ENCODE measurements at places on chromosomes 2 and 18.

- DNase-seq: no peak
Measured at GRCh38 chr2:32835148-32835547, 111.6 kb upstream of the LTBP1 start.

DNA sequence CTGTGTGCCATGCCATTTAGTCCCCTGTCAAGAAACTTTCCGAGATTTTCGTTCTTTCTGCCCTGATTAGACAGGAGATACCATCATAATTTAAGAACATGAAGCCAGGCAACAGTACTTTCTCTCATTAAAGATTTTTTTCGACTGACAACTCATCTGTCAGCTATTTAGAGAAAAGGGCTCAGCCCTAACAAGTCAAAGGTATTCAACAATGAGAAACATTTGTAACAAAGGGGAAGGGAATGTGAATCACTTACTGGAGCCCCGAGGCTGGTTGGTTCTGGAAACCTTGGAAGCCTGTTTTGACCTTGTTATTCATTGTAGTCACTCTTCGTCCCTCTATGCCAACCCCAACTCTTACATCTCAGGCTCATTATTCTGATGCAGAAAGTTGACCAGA, 199.4 kb downstream of the SPP2 start:
- DNase-seq: no peak

DNA sequence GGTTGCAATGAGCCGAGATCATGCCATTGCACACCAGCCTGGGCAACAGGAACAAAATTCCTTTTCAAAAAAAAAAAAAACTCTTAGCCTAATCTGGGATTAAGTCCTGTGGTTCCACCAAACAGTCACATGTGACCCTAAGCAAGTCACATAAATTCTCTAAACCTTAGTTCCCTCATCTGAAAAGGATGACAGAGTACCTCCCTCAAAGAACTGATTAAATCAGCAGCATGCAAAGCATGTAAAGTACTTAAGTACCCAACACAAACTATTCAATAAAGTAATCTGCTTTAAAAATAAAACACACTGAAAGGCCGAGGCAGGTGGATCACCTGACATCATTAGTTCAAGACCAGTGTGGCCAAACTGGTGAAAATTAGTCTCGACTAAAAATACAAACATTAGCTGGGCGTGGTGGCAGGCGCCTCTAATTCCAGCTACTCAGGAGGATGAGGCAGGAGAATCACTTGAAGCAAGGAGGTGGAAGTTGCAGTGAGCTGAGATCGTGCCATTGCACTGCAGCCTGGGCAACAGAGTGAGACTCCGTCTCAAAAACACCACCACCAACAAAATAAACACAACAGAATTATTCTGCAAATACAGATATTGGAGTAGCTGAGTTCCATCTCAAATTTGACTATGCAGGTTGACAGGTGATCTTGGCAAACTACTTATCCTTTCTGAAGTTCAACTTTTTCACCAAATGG, 7.0 kb downstream of the USP34 start:
- no peak for DNase-seq

DNA sequence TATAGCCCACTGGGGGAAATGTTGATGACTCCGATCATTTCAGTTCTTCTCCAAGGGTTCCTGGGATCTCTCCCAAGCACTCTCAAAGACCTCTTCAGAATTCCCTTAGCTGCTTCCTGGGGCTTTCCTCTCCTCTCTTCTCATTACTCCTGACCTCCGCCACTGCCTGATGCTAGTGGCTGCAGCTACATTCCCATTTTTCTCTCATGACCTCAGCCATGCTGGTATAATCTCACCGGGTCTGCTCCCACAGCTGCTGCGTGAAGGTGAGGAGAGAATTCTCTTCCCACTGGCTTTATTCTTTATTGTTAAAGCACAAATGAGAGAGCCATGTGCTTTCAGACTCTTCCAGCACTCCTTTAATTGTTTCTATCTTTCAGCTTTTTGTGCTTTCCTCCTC, 312.0 kb upstream of the ETAA1 start:
- DNase-seq: no peak

- DNase-seq: no peak
Measured at GRCh38 chr2:225017713-225018112, 24.6 kb downstream of the DOCK10 start.

- DNase-seq: no peak
Measured at GRCh38 chr18:8799596-8800441, 94.5 kb downstream of the MTCL1 start.

DNA sequence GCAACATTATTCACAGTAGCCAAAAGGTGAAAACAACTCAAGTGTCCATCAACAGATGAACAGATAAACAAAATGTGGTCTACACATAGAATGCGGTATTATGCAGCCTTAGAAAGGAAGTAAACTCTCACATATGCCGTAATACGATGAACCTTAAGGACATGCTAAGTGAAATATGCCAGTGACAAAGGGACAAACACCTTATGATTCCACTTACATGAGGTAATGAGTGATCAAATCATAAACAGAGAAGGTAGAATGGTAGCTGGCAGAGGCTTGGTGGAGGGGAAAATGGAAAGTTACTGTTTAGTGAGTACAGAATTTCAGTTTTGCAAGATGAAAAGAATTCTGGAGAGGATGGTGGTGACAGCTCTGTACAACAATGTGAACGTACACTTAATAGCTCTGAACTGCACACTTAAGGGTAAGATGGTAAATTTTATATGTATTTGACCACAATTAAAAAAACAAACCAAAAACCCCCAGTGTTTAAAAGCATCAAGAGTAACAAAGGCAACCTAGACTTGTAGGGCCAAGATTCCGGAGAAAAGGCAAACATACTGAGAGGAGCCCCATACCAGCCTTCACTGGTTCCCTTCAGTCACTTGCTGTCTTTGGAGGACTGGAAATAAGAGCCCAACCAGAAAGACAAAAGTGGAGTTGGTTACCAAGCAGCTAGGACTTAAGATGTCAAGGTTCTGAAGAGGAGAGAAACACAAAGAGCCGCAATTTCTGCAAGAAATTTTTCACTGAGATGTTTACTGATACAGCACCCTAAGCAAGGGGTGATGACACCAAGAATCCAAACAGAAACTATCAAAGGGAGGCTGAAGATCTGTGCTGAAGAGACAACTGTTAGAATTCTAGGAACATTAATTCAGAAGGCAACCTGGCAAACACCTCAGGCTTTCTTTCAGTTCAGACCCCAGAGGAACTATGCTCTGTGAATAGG, 61.3 kb downstream of the CUL3 start:
- no peak for DNase-seq

DNA sequence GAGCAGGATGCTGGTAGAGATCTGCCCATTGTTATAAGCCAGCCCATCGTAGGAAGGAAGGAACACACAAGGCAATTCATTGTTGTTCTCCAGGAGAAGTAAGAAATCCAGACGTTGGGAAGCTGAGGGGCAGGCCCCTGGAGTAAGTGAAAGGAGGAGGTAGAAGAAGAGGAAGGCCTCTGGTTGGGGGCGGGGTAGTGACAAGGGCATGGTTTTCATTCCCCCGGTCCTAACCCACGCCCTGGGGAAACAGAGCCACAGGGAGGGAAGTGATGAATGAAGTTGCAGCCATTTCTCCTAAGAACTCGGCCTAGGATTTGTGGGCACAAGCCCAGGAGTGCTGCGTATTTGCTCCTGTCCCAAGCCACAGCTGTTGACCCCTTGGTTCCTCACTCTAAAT, 18.0 kb downstream of the LBH start:
- DNase-seq: no peak

DNA sequence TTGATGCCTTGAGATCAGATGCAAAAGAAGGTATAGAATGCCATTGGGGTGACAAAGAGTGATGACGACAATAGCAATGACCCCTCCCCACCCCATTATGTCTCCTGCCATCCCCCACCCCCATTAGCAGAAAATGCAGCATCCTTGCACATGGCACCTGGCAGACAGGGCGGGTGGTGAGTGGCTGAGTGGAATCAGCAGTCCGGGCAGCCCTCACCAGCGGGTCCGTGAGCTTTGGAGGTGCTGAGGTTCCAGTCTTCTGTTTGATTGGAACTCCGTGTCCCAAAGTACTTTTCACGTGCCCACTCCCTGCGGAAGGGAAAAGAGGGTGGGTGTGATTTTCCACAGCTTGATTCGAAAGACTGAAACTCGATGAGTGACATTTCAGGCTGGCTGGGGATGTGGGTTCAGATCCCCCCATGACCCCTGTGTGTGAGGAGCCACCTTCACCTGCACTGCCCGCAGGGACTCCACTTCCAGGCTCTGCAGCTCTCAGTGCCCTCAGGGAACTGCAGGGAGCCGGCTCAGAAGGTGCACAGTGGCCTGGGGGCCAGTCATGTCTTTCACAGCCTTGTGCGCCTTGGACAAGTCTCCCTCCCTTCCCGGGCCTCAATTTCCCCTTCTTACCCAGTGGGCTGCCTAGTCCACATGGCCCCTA, 130.9 kb downstream of the GLI2 start:
- no peak for DNase-seq

- no peak for DNase-seq
Measured at GRCh38 chr18:78812067-78812466, 167.6 kb upstream of the SALL3 start.

- no peak for DNase-seq
Measured at GRCh38 chr2:38975042-38975441, 85.4 kb downstream of the ARHGEF33 start.

DNA sequence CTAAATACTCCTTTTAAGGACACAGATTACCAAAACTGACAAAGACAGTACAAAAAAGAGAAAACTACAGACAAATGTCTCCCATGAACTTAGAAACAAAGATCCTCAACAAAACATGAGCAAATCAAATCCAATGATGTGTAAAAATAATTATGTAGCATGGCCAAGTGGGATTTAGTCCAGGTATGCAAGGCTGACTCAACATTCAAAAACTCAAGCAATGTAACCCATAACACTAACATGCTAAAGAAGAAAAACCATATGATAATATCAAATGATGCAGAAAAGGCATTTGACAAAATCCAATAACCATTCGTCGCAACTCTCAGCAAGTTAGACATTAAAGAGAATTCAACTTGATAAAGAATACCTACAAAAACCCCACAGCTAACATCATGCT, 239.0 kb upstream of the KLHL29 start:
- DNase-seq: no peak

DNA sequence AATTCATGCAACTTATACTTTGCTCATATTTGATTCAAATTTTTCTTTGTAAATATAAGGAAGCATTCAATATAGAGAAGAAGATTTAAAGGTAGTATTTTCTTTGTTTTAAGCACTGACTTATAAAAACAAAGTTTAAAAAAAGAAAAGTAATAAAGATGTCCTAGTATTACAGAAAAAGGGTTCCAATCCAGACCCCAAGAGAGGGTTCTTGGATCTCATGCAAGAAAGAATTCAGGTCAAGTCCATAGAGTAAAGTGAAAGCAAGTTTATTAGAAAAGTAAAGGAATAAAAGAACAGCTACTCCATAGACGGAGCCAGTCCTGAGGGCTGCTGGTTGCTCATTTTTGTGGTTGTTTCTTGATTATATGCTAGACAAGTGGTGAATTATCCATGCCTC, 267.9 kb downstream of the CTNNA2 start:
- no peak for DNase-seq

DNA sequence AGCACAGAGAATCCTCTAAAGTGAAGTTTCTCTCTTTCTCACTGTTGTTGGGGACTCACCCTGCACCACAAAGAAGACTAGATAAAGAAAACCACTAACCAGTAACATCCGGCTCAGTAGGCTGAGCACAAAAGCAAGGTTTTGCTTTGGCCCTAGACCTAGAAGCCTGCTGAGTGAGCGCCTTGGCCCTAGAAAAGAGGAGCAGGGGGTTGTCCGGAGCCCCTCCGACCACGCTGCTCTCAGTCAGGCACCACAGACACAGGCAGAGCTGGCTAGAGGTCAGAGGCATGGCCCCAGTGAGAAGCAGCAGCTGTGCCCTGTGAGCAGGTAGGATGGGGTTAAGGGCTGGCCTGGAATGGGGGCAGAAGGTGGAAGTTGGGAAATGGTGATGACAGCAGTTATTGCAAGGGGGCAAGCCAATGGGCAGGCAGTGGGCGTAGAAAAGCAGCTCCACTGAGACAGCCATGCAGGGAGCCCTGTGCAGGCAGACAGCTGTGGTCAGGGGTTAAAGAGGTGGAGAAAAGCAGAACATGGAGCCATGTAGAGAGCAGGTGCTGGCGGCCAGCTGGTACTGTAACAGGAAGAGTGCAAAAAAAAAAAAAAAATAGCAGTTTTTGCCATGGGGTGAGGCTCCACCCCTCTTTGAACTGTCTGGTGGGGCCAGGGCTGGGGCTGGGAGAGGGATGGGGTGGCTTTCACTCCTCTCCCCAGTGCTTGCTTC, 36.9 kb upstream of the SLC14A1 start:
- DNase-seq: peak; percentile 94

DNA sequence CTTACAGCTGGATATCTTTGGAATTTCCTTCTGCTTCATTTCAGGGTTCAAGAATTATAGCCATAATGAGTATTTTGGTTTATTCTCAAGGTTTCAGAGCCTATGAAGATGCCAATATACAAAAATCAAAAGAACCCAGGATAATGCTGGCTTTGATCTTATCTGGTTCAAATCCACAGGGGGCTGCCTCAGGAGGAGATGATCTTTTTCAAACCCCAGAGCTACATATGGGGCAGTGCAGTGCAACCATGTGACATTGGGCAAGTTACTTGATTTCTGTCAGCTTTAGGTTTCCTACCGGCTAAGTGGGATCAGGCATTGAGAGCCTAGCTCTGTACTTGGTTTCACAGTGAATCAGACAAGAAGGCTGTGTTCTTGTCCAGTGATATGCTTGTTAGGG, 23.0 kb upstream of the LYPD6B start:
- DNase-seq: no peak

GRCh38 chr18:12333506-12334290, 25.7 kb downstream of the TUBB6 start:
- no peak for DNase-seq

DNA sequence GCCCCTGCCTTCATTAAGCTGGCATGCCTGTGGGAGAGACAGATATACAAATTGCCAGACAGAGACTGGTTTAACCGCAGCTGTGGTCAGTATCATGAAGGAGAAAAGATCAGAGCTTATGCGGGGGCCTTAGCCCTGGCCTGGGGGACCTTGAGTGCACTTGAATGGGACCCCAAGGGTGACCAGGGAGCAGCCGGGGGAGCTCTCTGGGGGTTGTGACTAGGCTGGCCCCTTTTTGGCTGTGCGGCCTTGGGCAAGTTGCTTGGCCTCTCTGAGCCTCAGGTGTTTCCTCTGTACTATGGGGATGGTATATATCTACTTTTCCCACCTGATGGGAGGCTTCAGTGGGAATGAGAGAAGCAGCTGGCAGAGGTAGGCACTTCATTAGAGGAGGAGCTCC, 35.7 kb downstream of the INHBB start:
- no peak for DNase-seq

GRCh38 chr2:211376410-211376809, 820.0 kb downstream of the CPS1 start:
- DNase-seq: no peak

GRCh38 chr2:234989183-234989701, 37.4 kb downstream of the SH3BP4 start:
- no peak for DNase-seq

All from Kasumi-1 (cell line).